ENCODE measurements at places on chromosomes 7 and 10. TPM values are rescaled to one million over a fixed set of nuclear protein-coding genes. Genes with fewer than 3 reads are reported as not detected.

Gene LRIT1
- total RNA-seq = not detected

GRCh38 chr10:33231621-33232350 lies 102.7 kb downstream of the NRP1 start:
- H3K27ac ChIP-seq = no peak overlapping the region
- H3K4me3 ChIP-seq = no peak overlapping the region

GRCh38 chr10:98010939-98011685 lies 19.3 kb downstream of the CRTAC1 start:
- H3K27me3 ChIP-seq = peaks cover 20% of the 10 kb centered on the region
- no peak overlapping the region for H3K27ac ChIP-seq
- no peaks in the 10 kb centered on the region for H3K36me3 ChIP-seq
- no peak for DNase-seq

Gene NANOS1
- 0.09 TPM for total RNA-seq

- no peak overlapping the region for H3K27ac ChIP-seq
- H3K27me3 ChIP-seq = no peaks in the 10 kb centered on the region
- H3K4me3 ChIP-seq = no peak overlapping the region
- no peak for DNase-seq
- H3K4me1 ChIP-seq = peaks cover 49% of the 10 kb centered on the region
These were observed 167.1 kb downstream of the ELMO1 start for GRCh38 chr7:37281368-37282092.

Gene LIPN
- not detected for total RNA-seq

GRCh38 chr10:4982764-4983226 lies 19.6 kb downstream of the AKR1C1 start:
- H3K27ac ChIP-seq = no peak overlapping the region
- no peaks in the 10 kb centered on the region for H3K27me3 ChIP-seq
- H3K36me3 ChIP-seq = no peaks in the 10 kb centered on the region
- no peak overlapping the region for H3K4me3 ChIP-seq
- no peak for DNase-seq

Gene RSPH10B2
- not detected for total RNA-seq
